ENCODE measurements at places on chromosomes 3 and 15.

- DNase-seq, result no peak
Measured at GRCh38 chr15:61200626-61201025, 28.5 kb downstream of the RORA start.

GRCh38 chr15:31384568-31384967, 57.9 kb downstream of the KLF13 start:
- DNase-seq, result no peak

DNA sequence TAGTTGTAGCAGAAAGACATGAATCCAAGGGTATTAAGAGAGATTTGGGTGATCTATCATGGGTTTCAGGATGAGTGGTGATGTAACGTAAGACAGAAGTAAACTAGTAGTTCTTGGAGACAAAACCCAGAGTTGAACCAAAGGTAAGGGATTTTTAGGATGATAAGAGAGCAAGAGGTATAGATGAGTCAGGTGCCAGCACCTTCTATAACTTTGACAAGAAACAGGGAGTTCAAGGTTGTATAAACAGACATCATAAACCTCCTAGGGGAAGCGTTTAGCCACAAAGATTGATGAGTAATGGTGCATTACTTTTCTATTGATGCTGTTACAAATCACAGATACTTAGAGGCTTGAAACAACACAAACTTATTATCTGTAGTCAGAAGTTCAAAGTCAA, 447.3 kb upstream of the ARHGEF26 start:
- DNase-seq, result no peak

DNA sequence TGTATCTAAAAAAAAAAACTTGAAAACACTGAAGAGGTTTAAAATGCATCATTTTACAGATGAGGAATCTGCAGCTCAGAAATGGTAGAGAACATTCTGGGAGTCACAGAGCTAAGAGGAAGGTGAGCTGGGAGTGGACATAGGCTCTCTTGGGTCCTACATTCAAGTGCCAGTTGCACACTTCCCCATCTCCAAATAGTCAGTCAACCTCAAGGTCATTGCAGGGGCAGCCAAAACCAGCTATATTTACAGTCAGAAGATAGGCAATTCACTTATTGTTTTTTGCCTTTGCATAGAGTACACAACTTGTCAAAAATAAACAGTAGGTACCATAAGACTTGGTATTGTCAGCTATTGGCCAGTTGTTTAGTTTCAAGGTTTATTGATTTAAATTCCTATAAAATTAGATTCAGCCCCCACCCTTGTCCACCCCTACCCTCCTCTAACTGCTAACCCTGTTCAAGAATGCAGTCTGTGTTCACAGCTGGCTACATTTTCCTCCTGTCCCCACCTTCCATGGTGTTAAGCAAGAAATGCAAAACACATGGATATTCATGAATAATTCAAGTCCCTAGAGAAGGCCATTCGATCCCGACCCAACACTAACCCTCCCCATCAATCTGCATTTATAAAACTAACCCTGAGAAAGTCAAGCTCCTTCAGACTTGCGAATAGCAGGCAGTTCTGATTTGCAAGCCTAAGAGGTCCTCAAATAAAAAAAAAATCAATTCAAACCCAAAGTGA, 567.0 kb upstream of the MCTP2 start:
- DNase-seq, result no peak

DNA sequence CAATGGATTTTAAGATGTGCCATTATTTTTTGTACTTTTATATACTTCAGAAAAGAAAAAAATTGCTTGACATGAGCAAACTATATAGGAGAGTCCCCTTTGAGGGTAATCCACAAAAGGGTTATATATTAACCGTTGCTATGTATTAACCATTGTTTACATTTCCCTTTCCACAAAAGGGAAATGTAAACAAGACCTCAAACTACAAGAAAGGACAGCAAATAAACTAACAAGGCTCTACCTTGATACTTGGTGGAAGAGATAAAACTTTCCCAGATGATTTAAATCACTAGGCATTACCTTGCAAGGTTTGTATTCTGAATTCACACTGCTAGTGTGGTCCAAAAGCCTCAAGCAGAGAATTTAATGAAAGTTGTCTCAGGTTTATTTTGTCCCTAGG, 616.3 kb upstream of the BCHE start:
- DNase-seq, result no peak

GRCh38 chr15:80870893-80871292, 91.7 kb downstream of the CEMIP start:
- DNase-seq, result no peak

GRCh38 chr3:39333607-39334006, 4.1 kb downstream of the CCR8 start:
- DNase-seq, result no peak

- no peak for DNase-seq
Measured at GRCh38 chr3:123202451-123202850, 708 bp downstream of the SEC22A start.

GRCh38 chr3:51929420-51930003, 12.2 kb downstream of the RRP9 start:
- no peak for DNase-seq

GRCh38 chr3:48688032-48688736, 2.5 kb upstream of the NCKIPSD start:
- no peak for DNase-seq

GRCh38 chr3:17201538-17201937, 316.8 kb downstream of the PLCL2 start:
- no peak for DNase-seq

GRCh38 chr15:96372554-96372953, 42.1 kb downstream of the NR2F2 start:
- DNase-seq, result no peak

GRCh38 chr15:53110999-53111398, 320.9 kb upstream of the ONECUT1 start:
- no peak for DNase-seq

DNA sequence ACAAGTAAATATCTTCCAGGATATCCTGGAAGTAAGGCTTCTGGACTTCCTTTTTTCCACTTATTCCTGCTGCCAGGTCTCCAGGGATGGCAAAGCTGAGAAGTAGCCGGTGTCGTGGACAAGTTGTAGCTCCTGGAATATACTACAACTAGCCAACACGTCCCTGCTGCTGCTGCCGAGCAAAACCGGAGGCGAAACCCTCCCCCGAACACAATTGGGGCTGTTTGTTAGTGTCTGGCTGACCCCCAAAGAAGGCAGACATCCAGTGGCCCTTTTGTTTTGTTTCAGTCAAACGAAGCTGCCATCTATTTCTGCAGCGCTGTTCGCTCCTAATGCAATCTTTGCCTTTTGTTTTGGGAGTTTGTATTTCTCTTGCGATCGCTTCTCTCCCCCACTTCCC, 45.3 kb upstream of the EIF5A2 start:
- DNase-seq, result no peak

- no peak for DNase-seq
Measured at GRCh38 chr3:67783281-67784250, 129.2 kb upstream of the SUCLG2 start.

GRCh38 chr3:116052602-116053001, 392.7 kb downstream of the LSAMP start:
- DNase-seq, result no peak

DNA sequence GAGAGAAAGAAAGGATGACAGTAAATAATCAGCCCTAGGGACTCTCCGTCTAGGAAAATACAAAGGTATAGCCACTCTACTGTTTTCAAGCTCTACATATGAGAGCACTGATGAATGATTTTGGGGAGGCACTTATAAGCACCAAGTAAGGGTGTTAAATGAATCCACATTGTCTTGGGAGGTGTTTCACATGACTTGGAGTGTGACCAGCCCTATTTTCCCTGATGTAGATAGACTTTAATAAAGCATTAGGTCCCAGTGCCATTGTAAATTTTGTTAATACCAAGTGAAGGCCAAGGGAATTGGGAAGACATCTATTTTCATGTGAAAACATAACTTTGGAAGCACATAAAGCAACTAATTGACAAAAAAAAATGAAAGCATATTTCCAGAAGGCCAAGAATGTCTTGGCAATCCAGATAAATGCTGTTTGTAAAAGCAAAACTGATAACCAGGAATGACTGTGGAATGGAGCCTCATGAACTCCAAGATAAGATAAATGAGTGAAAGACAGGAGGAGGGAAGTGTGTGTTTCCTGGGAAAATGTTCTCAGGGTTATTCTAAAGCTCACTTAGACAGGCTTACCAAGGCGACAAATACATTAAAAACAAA, 96.0 kb upstream of the MYZAP start:
- no peak for DNase-seq

GRCh38 chr15:59221511-59222505, 15.2 kb downstream of the LDHAL6B start:
- no peak for DNase-seq

GRCh38 chr3:185728630-185729336, 96.1 kb downstream of the IGF2BP2 start:
- no peak for DNase-seq

DNA sequence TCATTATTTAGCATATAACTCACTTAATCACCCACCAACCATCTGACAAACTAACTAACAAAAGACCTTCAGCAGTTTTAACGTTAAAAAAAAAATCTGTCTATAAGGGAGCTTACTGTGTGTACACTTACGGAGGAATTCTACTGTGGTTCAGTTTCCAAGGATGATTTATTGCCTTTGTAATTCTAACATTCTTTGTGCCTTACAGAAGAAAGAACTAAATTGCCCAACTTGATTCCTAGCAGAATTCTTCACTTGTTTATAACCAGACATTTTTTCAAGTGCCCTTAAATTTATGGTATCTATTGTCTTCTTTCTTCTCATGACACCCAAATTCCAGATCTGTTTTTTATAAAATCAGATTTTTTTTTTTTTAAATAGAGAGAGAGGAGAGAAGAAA, 119.7 kb upstream of the IGSF10 start:
- DNase-seq, result no peak

All from activated effector memory CD4-positive, alpha-beta T cell treated with Interleukin-2 at 50 U/mL for 16 hours (primary cell).